Caki2 (cell line): ENCODE measurements at places on chromosomes 16 and 17.

DNA sequence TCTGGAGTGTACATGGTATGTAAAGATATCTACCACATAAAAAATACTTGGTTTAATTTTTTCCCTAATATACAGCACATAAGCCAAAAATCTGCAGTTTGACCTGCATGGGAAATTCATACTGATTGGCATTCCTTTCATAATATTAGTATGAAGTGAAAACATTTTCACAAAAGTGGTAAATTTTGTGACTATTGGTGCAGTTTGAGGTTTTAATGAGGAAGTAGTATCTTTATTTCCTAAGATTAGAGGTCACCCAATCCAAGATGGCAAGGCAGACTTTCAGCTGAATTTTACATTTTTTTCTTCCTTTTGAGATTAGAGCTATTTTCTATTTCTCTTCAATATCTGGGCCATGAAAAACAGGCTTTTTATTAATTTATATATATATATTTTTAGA lies 21.2 kb downstream of the METTL9 start:
- DNase-seq = no peak

GRCh38 chr16:22364241-22364640 lies 10.2 kb downstream of the CDR2 start:
- no peak for DNase-seq

- no peak for DNase-seq
Observed at GRCh38 chr16:54585998-54586340, 299.4 kb upstream of the IRX3 start.

- DNase-seq = no peak
Observed at GRCh38 chr17:207775-208174, 26.3 kb upstream of the DOC2B start.

GRCh38 chr17:82884970-82885353 lies 45.1 kb upstream of the ZNF750 start:
- no peak for DNase-seq

DNA sequence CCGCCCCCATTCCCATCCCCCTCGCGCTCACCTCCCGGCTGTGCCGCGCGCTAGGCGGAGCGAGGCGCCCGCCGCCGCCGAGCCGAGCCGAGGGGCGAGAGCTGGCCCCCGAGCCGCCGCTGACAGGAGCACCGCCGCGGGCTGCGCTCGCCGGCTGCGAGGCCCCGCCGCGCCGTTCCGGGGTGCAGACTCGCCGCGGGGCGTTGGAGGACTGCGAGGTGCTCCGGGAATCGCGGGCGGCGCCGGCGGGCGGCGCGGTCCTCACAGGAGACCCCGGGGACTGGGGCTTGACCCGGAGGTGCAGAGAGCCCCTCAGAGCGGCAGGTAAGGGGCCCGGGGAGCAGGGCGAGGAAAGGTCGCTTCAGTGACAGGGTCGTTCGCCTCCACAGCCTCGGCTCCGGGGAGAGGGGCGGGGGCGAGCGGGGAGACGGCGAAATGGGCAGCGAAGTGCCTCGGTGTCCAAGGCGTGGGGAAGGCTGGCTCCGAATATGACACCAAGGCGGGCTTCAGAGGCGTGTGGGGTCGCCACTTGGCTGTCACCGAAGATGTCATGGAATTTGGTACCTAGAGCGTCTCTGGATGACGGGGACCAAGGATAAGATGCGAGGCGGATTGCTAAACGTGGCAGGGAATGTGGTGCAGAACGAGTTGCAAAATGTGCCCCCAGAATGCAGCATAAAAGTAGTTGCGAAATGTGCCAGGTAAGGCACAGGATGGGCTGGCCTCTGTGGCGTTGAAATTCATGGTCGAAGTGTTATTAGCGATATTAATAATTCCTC lies 580 bp downstream of the TANC2 start:
- DNase-seq = no peak

DNA sequence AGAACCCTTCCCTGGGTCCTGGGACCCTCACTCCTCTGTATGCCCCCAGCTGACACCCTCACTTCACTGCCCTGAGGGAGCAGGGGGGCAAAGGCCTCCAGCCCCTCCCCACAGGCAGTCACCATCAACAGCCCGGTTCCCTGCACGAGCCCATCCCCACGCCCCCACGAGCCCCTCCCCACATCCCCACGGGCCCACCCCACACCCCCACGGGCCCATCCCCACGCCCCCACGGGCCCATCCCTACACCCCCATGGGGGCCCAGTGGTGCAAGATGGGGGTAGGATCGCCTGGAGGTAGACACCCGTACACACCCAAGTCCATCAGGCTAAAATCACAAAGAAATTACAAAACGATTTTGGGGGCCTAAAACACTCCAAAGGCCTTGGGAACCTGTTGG lies 42.3 kb downstream of the LMF1 start:
- DNase-seq = no peak

- DNase-seq = no peak
Observed at GRCh38 chr16:3121851-3122467, 9.6 kb downstream of the ZNF205 start.

DNA sequence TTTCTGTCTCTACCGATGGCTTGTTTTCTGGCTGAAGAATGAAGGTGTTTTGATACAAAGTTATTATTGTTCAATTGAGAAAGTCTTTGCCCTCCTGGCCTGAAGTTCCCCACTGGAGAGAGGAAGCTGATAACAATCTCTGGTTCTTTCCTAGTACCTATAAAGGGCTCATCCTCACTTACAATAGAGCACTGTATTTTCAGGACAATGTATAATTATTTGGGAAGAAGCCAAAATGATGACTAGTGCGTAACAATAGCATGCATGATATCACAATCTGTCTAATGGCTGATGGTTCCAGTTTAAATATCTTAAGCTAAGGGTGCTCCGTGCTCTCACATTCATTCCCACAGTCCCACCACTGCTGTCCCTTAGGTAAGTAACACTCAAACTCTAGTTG lies 230.7 kb downstream of the IRX3 start:
- no peak for DNase-seq

- peak; percentile 53 for DNase-seq
Observed at GRCh38 chr17:13306310-13306962, 288.6 kb upstream of the ELAC2 start.

DNA sequence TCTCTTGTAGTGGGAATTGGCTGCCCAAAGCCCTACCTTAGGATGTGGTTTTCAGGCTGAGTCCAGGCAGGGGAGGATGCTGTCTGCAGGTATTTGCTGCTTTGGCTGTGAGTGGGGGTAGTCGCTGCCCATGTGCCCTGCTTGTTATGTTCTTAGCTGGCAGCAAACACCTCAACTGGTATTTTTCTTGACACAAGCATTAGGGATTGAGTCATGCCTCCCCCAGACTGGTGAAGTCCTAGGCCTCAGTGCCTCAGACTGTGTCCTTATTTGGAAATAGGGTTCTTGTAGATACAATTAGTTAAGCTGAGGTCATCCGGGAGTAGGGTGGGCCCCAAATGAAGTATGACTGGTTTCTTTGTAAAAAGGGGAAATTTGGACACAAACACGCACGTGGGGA lies 808.3 kb upstream of the EEF2KMT start:
- peak; percentile 54 for DNase-seq

DNA sequence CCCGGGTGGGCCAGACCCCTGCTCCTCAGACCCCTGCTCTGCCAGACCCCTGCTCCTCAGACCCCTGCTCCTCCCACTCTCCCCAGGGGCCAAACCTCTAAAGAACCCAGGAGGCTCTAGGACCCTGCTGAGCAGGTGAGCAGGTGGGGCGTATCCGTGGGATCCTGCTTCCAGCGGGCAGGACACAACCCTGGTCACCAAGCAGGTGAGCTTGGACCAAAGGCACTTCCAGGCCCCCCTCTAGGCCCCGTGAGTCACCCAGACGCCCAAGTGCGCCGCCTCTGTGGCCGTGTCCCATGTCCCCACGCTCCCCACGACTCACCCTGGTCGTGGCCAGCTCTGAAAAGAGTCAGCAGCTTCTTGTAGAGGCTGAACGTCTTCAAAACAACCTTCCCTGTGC lies 5.0 kb downstream of the CYBC1 start:
- DNase-seq = no peak

DNA sequence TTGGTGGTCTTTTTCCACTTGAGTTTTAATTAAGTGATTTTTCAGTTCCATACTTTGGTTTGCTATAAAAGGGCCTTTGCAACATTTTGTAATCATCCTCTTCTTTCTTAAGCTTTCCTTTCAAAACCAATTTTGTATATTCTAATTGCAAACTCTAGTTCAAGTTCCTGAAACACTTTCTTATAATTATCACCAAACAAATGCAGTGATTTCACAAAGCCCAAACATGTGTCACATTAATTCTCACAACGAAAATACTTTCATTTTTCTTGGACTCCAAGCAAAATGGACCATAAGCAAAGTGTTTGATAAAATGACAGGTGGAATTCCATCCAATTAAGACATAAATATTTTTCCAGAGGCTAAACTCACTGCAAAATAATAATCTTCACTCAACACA lies 188.2 kb upstream of the IRX5 start:
- no peak for DNase-seq

DNA sequence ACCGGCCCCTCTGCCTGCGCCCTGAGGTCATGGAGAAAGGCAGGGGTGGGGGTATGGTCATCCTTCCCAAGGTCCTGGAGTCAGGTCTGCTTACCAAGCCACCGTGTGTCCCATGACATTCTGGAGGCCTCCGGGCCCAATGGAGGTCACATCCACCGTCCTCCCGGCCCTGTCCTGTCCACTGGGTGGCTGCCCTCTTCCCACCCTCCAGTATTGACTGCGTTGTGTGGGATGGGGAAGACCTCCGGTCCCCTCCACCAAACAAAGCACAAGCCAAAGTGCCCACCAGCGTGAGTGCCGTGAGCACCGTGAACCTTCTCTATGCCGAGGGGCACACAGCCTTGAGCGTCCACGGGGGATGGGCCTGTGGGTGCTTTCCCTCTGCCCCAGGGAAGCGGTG lies 37.2 kb downstream of the LMF1 start:
- no peak for DNase-seq

DNA sequence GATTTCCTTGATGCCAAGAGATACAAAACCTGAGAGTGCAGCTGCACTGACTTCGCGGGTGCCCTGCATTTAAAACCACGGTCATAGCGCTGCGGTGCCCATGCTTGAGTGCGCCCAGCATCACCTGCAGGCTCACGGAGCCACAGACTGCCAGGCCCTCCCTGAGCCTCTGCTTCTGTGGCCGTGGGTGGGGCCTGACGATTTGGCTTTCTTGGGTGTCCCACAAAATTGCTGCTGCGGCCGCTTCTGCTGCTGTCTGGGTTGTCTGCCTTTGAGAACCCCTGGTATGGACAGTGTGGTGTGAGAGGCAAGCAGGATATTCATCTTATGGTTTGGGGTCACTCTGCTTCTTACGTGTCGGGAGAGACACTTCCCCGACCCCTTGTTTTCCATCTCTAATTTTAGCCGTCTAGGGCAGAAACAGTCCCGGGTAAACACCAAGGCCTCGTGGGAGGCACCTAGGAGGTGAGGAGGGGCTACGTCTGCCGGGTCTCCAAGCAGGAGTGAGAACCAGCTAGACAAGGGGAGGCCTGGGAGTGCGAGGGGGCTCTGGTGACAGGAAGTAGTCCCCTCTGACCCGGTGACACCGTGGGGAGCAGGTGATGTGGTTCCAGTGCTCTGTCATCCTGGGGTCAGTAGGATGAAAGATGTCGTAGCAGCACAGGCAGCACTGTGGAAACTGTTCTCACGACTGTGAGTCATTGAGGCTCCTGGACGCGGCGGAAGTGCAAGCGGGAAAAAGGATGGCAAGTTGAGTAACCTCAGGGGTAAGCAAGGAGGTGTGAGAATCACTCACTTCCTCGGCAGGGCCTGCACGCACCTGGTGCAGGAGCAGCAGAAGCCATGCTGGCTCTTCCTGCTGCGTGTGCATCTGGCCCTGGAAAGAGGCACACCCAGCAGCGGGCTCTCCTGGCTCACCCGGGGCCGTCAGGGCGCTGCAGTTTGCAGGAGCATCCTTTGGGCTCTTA lies 176.3 kb downstream of the RPTOR start:
- peak; percentile 83 for DNase-seq
